ENCODE measurements at places on chromosomes 12 and 14. TPM values are rescaled to one million over a fixed set of nuclear protein-coding genes. Genes with fewer than 3 reads are reported as not detected.

GATC gene
- total RNA-seq = 21.5 TPM

ACVR1B gene
- 15.7 TPM for total RNA-seq

SERPINA5 gene
- total RNA-seq = 169 TPM

AEBP2 gene
- 53.4 TPM for total RNA-seq

TSPAN19 gene
- total RNA-seq = not detected

SLC39A2 gene
- not detected for total RNA-seq

TAS2R8 gene
- not detected for total RNA-seq

ASPG gene
- total RNA-seq = not detected

TAS2R31 gene
- 3.7 TPM for total RNA-seq

TMEM132D gene
- total RNA-seq = not detected

OLR1 gene
- 1.4 TPM for total RNA-seq

ABCD2 gene
- 3.4 TPM for total RNA-seq

PPP1R36 gene
- 1.1 TPM for total RNA-seq

ZNF10 gene
- 9.0 TPM for total RNA-seq

ARL6IP4 gene
- total RNA-seq = 197 TPM
